ENCODE measurements at places on chromosomes 5 and 9.

- DNase-seq, result no peak
Observed at GRCh38 chr5:6567835-6568234, 65.0 kb downstream of the NSUN2 start.

- no peak for DNase-seq
Observed at GRCh38 chr9:136846376-136847087, 2.7 kb upstream of the PHPT1 start.

- no peak for DNase-seq
Observed at GRCh38 chr5:132309679-132310078, 15.5 kb downstream of the SLC22A4 start.

GRCh38 chr5:27494887-27495286 is 456.5 kb upstream of the CDH9 start:
- peak; percentile 81 for DNase-seq

- no peak for DNase-seq
Observed at GRCh38 chr9:374736-375135, 160.1 kb downstream of the DOCK8 start.

DNA sequence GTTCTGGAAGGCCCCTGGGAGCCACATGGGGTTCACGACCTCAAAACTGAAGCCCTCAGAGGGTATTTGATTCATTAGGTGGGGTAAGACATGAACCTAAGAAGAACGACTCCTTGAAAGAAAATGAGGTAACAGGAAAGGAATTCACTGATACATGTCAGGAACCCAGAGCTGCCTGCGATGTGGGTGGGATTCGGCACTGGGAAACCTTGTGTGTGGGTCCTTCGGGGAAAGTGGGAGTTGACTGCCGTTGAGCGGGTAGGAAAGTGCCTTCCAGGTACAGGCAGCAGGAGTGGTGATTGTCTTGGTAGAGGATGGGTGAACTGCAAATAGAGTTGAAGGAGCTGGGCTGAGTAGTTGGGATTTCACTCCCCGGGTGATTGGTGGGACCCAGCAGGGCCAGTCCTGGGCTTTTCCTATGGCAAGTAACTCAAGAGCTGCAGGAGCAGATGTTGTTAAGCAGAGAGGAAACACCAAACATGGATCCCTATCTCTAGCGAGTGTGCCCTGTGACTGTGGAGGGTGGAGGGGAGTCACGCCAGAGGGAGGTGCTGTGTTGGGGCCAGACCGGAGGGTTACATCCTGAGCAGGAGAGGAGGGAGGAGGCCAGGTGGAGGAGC is 30.8 kb downstream of the ANKRD33B start:
- DNase-seq, result peak; percentile 58

- DNase-seq, result peak; percentile 100
Observed at GRCh38 chr5:78699552-78700153, 51.1 kb upstream of the LHFPL2 start.

DNA sequence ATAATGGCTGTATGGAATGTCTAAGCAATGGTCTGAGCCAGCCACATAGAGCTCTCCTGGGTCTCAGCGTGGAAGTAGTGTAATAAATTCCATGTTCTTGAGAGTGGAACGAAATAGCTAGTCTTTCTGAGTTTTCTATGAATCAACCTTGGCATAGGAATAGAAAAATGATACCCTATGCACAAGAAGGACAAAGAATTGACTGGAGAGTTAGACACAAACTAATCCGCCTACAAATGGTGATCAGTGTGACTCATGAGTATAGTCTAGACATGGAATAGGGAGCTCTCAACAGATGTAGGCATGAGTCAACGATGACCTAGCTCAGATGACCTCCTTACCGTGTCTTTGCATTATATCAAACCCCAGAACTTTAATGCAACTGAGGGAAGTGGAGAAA is 256.8 kb upstream of the GRIN3A start:
- DNase-seq, result peak; percentile 89

- peak; percentile 1 for DNase-seq
Observed at GRCh38 chr5:75509546-75509945, 1.9 kb downstream of the CERT1 start.

DNA sequence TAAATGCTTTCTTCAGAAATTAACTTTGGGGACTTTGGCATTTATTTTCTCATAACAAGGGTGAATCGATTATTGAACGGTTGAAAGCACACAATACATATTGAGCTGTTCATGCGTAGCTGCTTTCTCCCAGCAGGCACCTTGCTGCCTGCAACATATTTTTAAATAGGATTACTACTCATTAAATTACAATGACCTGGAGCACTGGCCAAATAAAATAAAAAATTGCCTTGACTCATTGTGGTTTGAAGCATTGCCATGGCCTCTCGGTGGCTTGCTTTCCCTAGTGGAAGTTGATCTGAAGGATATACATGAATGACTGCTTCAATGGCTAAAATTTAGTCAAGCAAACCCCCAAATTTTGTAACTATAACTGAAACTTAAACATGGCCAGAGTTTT is 181.6 kb upstream of the NUDT12 start:
- peak; percentile 72 for DNase-seq

DNA sequence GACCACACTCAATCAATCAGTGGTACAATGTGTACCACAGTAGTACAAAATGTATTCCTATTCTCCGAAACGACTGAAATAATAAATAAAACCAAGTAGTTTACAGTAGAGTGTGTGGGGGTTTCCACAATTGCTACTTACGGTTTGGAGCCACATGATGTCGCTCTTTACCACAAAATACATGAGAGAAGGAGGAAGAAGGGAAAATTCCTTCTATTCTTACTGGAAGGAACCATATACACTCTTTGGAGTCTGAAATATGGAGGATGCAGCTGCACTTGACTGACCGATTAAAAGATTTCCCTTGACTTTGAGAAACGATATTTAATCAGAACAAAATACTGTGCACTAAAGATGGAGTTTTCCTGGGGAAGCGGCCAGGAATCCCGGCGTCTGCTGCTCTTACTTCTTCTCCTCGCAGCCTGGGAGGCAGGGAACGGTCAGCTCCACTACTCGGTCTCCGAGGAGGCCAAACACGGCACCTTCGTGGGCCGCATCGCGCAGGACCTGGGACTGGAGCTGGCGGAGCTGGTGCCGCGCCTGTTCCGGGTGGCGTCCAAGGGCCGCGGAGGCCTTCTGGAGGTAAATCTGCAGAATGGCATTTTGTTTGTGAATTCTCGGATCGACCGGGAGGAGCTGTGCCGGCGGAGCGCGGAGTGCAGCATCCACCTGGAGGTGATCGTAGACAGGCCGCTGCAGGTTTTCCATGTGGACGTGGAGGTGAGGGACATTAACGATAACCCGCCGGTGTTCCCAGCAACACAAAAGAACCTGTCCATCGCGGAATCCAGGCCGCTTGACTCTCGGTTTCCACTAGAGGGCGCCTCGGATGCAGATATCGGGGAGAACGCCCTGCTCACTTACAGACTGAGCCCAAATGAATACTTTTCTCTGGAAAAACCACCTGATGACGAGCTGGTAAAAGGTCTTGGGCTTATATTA is at the start of gene PCDHA4:
TSS of gene PCDHA4 (plus strand) at position 235 of the 942 bp plus-strand sequence.
- DNase-seq, result peak; percentile 18

GRCh38 chr5:22352493-22352892 is 500.7 kb downstream of the CDH12 start:
- no peak for DNase-seq

- no peak for DNase-seq
Observed at GRCh38 chr5:39331861-39332381, 32.4 kb downstream of the C9 start.

GRCh38 chr5:18091142-18091541 is 456.9 kb downstream of the TAF11L14 start:
- no peak for DNase-seq

- DNase-seq, result no peak
Observed at GRCh38 chr5:137659209-137659608, 76.7 kb downstream of the KLHL3 start.

DNA sequence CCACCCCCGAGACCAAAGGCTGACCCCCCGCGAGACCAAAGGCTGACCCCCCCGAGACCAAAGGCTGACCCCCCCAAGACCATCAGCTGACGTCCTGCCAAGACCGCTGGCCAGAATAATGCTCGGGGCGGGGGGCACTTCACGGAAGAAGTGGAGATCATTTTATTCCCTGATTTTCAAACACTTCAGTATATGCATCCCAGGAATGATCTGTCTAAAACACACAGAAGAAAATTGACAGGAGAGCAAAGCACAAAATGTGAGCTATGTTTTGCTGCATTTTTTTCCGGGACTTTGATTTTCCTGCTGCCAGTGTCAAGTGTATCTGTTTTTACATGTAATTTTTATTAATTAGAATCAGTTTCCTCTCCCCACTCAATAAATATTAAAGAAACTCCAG is 67.1 kb downstream of the ADAMTS2 start:
- DNase-seq, result no peak

- no peak for DNase-seq
Observed at GRCh38 chr9:114220061-114220541, 64.8 kb downstream of the COL27A1 start.

DNA sequence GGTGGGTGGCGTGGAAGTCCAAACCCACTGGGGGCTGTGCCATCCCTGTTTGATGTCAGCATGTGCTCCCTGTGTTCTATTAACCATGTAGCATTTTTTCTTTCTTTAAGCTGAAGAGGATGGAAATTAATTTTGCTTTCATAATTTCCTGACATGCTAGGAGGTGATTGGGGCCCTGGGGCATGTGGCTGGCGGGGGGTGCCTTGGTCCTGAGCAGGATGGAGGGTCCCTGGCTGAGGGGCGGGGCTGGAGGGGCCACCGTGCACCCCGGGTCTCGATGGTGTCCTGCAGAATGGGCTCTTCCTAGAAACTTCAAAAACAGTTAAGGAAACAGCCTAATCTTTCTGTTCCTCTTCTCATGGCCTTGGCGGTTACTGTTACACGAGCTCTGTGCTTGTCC is 69.3 kb upstream of the IRX4 start:
- DNase-seq, result no peak

GRCh38 chr9:92564982-92565381 is 29.2 kb upstream of the ECM2 start:
- no peak for DNase-seq

- no peak for DNase-seq
Observed at GRCh38 chr5:143398451-143399237, 4.8 kb downstream of the NR3C1 start.

DNA sequence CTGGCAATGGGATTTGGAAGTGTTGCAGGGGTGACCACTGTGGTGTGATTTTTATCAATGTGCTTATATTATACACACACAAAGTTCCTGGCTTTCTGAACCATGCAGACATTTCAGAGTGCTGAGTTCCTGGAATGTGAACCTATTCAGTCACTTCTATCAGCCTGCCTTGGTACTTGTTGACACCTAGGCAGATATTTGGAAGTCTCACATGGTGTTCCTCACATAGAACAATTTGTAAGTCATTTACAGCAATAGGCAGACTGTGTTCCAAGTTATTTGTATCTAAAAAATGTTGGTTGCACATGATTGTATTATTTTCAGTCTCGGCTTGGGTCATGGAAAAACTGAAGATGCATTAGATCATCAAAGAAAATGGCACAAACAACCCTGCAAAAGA is 182.2 kb downstream of the SREK1 start:
- DNase-seq, result no peak

DNA sequence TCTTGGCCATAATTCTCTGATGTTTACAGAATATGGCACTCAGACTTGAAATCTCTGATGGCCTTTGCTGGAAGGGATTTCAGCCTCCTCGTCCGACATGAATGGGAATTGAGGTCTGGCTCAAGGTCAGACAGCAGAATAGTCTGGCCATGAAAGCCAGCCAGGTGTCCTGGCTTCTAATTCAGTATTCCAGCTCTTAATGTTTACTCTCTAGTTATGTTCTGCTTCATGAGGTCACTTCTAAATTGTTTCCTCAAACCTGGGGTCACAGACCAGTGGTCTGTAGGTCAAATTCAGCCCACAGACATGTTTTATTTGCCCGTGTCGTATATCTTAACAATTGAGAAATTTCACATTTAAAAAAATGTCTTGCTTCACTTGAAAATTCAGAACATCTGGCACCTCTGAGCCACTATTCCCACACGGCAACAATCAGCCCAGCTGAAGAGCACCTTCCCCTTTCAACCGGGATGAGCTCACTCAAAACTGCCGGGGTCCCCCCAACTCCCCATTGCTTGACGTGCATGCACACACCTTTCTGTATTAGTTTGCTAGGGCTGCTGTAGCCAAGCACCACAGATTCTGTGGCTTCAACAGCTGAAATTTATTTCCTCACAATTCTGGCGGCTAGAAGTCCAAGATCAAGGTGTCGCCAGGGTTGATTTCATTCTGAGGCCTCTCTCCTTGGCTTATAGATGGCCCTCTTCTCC is 243.5 kb downstream of the ENC1 start:
- DNase-seq, result no peak

- DNase-seq, result no peak
Observed at GRCh38 chr9:69605406-69605805, 66.8 kb downstream of the APBA1 start.

DNA sequence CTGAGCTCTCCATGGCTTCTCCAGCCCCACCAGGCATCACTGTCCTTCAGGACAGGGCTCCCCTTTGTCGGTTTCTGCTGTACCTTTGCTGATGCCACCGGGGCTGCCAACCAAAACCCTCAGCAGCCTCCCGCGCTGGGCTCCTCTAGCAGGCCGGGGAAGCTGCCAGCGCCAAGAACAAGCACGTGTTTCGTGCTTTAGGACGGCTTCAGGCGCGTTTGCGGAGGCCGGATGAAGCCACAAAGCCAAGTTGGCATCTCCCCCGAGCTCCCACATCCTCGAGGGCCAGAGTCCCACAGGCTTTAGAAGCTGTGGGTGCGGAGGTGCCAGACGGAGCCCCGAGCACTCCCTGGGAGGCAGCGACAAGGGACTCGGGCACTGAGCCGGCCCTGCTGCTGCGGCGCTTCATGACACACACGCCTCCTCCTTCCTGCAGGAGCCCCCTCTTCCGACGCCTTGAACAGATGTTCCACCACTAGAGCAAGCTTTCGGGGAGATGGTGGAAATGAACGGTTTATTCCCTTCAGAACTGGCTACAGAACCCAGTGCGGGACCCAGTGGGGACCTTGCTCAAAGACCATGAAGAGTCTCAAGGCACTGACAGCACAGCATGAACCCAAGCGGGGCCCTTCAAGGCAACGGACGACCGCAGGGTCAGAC is 36.7 kb downstream of the SARDH start:
- DNase-seq, result no peak

- DNase-seq, result peak; percentile 78
Observed at GRCh38 chr5:33810491-33811120, 81.2 kb downstream of the ADAMTS12 start.

DNA sequence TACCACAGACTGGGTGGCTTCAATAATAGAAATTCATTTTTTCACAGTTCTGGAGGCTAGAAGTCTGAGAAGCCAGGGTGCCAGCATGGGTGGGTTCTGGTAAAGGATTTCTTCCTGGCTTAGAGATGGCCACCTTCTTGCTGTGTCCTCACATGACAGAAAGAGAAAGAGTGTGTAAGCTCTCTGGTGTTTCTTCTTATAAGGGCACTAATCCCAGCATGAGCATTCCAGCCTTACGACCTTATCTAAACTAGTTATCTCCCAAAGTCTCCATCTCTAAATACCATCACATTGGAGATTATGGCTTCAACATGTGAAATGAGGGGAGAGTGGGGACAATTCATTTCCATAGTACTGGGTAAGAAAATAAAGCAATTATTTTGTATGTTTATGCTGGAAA is 226.5 kb upstream of the TUSC1 start:
- no peak for DNase-seq

DNA sequence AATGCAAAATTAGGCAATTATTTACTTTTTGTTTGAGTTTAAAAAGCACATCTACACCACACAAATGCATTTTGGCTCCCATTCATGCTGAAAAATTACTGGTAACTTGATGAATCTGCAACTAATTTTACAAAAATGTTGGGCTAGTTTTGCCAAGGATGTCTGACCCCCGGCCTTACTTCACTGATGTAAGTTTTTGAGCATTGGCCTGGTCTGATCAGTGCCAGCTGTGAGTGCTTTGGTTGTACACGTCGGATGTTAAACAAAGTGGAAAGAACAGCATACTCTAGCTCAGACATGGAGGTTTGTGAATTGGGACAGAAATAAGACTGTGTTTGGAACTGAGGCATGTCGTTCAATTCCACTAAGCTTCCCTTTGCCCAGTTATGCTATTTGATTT is 1044.2 kb downstream of the TLE4 start:
- no peak for DNase-seq
